Retinal pigment epithelial cell (primary cell): ENCODE measurements at places on chromosomes 6 and 20.

DNA sequence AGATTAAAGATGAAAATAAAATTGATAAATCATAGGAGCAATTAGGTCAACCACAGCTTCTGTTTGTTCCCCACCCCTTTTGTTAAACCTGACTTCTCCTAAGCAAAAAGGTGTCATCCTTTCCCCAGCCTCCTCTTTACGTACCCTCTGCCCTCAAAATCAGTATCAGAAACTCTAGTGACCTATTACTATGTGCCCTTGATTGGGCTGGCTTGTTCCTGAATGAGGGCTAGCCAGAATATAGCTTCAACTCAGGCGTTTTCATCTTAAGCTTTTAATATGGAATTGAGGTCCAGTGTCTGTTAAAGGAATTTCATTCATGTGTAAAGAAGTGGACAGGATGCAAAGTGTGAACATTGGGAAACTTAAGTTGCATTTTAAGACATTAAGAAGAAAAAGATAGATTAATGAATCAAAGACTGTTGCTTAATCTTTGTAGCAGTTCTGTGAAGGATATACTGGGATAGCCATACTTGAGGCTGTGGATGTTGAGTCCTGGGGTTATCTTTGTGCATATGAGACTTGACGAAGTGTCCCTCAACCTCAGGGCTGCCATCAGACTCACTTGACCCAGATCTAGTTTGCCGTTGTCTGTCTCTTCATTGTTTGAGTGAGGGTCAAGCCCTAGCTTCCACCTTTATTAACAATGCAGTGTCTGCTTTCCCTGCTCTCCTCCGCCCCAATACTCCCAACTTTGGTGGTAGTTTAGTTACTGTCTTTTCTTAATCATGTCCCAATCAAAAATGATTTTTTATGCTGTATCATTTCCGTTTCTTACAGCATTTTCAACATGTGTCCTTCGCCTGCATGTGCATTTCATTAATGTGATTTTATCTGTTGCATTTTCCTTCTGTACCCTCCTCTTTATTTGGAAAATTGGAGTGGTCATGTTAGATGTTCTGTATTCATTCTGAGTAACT, 1.9 kb downstream of the TBPL1 start:
- no peak for DNase-seq

- DNase-seq = no peak
Measured at GRCh38 chr6:146990821-146991798, 213.1 kb upstream of the STXBP5 start.

DNA sequence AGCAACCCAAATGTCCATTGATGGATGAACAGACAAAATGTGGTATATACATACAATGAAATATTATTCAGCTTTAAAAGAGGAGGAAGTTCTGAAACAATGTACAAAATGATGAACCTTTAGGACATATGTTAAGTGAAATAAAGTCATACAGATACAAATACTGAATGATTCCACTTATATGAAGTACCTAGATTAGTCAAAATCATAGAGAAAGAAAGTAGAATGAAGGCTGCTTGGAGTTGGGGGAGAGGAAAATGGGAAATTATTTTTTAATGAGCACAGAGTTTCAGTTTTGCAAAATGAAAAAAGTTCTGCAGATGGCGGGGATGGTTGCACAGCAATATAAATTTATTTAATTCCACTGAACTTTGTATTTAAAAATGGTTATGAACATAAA, 12.4 kb downstream of the COL19A1 start:
- no peak for DNase-seq

DNA sequence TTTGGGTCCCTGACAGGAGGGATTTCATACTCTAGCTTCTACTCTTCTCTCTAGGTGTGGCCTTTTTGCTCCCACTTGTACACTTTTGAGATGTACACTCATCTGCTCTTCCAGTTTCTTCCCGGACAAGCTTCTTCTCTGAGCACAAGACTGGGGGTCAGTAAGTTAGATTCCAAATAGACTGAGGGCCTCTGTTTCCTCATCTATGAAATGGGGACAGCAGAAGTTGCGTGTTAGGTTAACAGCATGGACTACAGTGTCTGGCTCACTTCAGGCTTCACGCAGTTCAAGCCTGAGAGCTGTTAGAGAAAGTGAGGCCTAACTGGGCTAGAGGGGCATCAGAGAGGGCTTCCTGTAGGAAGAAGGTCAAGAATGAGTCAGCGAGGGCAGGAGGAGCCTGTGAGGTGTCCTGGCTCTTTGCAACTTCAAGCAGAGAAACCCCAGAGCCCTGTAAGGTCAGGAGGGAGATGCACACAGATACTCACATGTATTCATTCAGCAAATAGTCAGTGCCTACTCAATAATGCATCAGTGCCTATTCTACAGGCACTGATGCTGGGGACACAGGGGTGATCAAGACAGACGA, 20.6 kb downstream of the XKR7 start:
- DNase-seq = no peak

GRCh38 chr6:97422171-97422570, 139.2 kb upstream of the MMS22L start:
- DNase-seq = no peak

GRCh38 chr6:11058406-11058805, 14.3 kb upstream of the ELOVL2 start:
- DNase-seq = no peak

DNA sequence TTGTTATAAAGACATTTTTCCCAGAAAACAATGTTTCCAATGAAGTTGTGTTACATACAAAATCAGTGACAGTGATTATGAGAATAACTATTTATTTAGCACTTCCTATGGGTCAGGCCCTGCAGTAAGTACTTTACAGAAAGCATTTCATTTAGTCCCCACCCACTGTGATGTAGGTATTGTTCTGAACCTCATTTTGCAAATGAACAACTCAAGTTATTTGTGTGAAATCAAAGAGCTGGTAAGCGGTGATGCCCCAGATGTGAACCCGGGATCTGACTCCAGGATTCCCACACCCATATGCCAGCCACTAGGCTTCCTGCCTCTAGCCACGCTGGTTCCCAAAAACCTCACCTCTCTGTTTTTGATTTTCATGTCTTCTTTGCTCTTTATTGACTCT, 30.9 kb downstream of the FAXC start:
- no peak for DNase-seq

GRCh38 chr6:35490821-35491557, 5.9 kb downstream of the TEAD3 start:
- DNase-seq = no peak

DNA sequence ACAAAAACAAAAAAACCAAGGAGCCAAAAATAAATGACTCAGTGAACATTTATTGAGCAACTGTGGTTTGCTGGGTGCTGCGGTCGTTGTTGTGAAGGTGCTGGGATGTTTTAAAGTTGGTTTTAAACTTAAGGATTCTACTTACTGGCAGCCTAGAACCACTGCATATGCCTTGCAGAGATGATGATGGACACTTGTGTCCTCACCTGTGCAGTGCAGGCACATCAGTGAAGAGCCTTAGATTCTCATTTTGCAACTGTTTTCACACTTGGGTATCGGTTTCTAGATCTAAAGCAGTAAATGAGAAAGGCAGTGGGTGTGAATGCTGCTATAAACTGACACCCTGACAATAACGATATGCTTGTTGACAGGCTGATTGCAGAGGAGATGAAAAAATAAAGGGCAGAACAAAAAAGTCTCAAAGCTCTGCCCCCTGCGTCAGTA, 68.8 kb downstream of the UTRN start:
- DNase-seq = no peak

- no peak for DNase-seq
Measured at GRCh38 chr20:58511861-58512260, 3.3 kb downstream of the APCDD1L start.

DNA sequence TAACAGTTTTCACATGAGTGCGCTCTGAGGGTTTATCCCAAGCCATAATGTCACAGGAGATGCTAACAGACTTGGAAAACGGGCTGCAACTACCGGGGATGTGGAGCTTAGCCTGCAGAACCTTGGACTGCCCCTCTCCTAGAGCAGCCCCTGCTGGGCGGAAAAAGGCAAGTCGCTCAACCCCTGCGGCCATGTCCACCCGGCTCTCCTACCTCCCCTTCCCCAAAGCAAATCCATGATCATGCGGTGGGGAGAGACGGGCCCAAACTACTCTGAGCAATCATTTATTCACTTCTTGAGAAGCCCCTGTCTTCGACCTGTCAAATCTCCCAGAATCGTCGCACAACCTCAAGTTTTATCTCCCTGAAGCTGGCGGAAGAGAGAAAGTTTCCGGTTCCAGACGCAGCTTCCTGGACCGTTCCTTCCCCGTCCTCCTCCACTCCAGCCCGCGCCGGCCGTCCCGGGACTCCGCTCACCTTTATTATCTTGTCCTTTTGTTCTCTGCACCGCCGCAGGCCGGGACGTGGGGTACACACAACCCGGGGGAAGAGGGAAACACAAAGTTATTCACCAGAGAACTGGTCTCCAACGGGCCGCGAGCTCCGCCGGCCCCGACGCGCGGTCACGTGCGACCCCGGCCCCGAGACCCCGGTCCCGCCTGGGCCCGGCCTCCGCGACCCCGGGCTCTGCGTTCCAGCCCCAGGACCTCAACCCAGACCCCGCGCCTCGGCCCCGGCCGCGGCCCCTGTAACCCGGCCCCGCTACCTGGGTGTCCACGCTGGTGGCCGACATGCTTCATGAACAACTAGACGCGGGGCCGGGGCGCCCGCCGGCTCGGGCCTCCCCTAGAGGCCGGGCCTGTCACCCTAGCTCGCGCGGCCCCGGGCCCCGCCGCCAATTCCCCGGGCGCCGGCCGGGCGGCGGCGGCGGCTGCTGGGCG, 560 bp downstream of the YTHDF1 start:
- DNase-seq = no peak

- DNase-seq = no peak
Measured at GRCh38 chr20:49966861-49967260, 15.9 kb upstream of the SNAI1 start.

DNA sequence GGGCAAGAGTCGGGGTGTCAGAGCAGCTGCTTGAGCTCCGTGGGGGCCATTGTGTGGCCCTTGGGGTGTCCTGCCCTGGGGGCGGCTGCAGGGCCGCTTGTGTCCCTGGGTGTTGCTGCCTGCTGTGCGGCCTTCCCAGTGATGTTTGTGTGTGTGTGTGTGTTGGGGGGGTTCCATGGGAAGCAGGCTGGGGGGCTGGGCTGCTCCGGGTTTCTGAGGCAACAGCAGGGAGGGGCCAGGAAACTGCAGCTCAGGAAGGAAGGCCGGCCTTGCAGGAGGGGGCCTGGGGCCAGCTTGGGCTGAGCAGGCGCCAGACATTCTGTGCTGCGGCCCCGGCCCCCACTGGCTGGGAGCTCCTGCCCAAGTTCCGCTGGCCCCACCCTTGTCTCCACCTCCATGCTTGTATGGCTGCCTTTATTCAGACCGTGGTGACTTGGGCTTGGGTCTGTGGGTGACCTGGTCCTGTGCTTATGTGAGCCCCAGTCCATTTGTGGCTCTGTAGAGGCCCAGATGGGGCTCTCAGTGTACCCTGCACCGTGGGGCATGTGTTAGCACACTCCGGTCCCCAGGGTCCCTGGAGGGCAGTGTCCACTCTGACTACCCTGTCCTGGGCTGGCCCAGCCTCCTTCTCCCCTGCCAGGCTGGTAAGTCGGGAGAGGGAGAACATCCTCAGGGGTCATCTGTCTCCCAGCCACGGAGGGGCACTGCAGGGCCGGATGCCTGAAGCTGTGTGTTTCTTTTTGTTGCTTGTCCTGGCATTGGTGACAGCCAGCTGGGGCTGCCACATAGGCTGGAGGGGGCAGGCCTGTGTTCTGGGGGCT, 4.6 kb upstream of the SOX18 start:
- DNase-seq = no peak

DNA sequence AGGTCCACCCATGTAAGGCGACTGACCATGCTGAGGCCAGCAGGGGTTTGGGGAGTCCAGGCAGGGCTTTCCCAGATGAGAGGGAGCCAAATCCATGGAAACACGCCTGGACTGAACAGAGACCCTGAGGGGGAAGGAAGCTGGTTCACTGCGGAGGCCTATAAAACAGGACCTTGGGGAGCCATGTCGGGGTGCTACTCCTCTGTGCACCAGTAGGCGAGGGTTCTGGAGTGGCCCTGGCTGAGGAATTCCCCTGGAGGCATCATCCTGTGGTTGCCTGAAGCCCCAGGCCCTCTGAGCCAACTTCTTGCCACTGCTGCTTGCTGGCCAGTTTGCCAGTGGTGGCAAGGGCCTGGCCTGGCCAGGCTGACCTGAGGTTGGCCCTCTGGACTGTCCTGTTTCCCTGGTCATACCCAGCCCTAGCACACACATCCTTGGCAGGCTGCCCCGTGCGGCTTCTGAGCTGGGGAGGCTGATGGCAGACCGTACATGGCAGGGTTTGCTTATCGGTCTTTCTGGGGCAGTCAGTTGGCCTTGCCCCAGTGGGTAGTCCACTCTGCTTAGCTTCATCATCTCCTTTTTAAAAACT, 2.2 kb upstream of the LRRN4 start:
- no peak for DNase-seq

- DNase-seq = no peak
Measured at GRCh38 chr6:9225441-9225871, 790.1 kb upstream of the SLC35B3 start.

DNA sequence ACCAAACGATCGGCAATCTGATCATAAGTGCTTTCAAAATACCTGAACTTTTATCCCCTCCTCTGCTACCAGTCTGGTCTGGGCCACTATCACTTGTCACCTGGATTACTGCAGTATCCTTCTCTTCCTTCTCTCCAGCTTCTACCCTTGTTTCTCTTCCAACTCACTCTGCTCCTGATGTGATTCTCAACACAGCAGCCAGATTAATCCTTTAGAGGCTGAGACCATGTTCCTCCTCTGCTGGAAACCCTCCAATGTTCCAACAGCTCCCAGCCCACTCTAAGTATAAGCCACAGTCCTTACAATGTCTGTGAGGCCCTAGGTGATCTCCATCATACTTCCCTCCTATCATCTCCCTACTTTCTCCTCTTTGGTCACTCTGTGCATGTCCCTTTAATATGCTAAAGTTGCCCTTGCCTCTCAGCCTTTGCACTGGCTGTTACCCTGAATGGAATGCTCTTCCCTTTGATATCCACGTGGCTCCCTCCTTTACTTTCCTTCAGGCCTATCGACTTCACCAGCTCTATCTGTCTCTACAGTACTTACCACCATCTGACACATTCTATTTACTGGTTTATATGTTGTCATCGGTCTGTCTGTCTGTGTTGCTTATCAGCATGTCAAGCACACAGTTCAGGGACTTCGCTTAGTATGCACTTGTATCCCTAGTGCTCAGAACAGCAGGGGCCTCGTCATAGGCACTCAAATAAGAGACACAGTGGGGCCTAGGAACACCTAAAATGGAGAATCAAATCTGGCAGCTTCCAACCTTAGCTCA, 35.0 kb upstream of the RNF24 start:
- no peak for DNase-seq

GRCh38 chr6:109074133-109074415, 20.6 kb downstream of the SESN1 start:
- DNase-seq = no peak

GRCh38 chr20:50754420-50754819, 23.0 kb downstream of the PARD6B start:
- no peak for DNase-seq

- DNase-seq = no peak
Measured at GRCh38 chr6:2658788-2659187, 91.9 kb downstream of the MYLK4 start.
